ENCODE measurements at places on chromosomes 7 and 10.

GRCh38 chr10:1203704-1204103 lies 147.5 kb downstream of the WDR37 start:
- no peak for DNase-seq

DNA sequence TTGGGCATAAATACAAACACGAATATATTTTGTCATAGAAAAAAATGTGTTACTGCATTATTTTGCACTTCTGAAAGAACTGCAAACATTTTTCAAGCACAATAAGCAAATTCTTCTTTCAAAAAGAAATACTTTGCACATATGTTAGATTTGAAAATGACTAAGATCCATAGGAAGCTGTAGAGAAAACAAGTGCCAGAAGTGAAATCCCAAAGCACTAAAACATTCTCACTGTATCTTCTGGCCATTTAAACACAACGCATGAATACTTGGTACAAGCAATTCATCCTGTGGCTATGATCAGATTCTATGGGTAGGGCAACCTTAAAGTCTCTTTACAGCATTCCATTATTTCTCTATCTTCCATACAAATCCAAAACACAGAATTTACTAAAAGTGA lies 225.4 kb upstream of the IMMP2L start:
- DNase-seq, result no peak

DNA sequence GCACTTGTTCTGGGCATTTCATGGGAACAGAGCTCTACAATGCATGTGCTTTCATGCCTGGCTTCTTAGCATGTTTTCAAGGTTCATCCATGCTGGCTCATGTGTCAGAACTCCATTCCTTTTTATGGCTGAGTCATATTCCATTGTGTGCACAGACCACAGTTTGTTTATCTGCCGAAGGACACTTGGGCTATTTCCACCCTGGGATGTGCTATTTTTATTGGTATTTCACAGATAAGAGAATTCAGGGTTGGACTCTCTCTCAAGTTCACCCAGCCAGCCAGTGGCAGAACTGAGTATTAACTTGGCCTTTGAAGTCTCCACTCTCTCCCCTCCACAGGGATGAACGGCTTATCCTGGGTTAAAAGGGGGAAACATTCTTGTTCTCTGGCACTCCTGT lies 190.7 kb upstream of the GPR26 start:
- DNase-seq, result no peak

GRCh38 chr10:71494980-71495381 lies 98.3 kb downstream of the CDH23 start:
- no peak for DNase-seq

GRCh38 chr10:102313221-102313896 lies 68.0 kb downstream of the GBF1 start:
- DNase-seq, result no peak

DNA sequence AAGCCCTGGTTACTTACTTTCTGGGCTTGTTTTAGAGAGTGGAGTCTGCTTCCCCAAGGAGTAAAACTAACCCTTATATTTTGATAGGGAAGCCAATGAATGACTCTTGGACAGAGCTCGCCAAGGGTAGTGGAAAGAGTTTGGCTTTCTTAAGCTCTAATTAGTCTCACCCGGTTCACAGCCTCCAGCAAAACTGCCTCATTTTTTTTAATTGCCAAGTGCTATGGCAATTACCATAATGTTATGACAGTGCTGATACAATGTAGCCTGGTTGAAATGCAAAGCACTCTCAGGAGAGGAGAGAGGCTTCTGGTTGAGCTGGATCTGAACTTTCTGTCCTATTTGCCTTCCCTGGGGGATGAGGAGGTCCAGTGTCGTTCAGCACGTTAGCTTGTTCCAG lies 376.1 kb upstream of the CHRM2 start:
- DNase-seq, result no peak

DNA sequence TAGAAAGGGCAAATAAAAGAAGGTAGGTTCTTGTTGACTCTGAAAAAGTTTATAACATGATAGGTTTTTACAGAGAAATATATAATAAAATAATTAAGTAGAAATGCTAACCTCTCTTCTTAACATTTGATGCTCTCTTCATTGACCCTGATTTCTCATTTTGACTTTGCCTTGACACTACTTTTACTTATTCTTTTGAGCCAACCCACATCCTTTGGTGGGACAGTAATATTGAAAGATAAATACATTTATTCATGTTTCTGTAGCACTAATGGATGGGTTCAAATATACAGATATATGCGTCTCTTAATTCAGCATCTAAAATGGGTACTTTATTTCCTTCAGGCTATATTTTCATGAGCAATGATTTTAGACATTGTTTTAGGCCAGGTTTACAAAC lies 34.4 kb downstream of the DDC start:
- no peak for DNase-seq

GRCh38 chr7:55299273-55299967 lies 65.7 kb upstream of the LANCL2 start:
- no peak for DNase-seq

GRCh38 chr7:102103027-102103372 lies 183.7 kb upstream of the SH2B2 start:
- no peak for DNase-seq

- DNase-seq, result no peak
Observed at GRCh38 chr10:43965033-43965917, 316.6 kb upstream of the ZNF32 start.

- no peak for DNase-seq
Observed at GRCh38 chr10:69939061-69939460, 113.6 kb upstream of the MACROH2A2 start.

- no peak for DNase-seq
Observed at GRCh38 chr10:77106676-77107075, 530.9 kb downstream of the KCNMA1 start.

Data from HT1080 (cell line).